ENCODE measurements at places on chromosomes 2 and 18. TPM values are rescaled to one million over a fixed set of nuclear protein-coding genes. Genes with fewer than 3 reads are reported as not detected.

C2orf68 gene
- 31.8 TPM for total RNA-seq

TMX3 gene
- 39.1 TPM for total RNA-seq

ATP8B1 gene
- total RNA-seq = 4.7 TPM

C2orf80 gene
- total RNA-seq = not detected

REEP1 gene
- total RNA-seq = 24.0 TPM

ARL5A gene
- total RNA-seq = 21.9 TPM

FSHR gene
- 0.52 TPM for total RNA-seq

CLHC1 gene
- 20.4 TPM for total RNA-seq

VWA3B gene
- total RNA-seq = not detected

TMEM17 gene
- 1.0 TPM for total RNA-seq

TGFA gene
- total RNA-seq = under 0.01 TPM

CABLES1 gene
- total RNA-seq = 4.7 TPM

ASPRV1 gene
- 1.6 TPM for total RNA-seq

INHA gene
- total RNA-seq = not detected

SP140 gene
- 0.52 TPM for total RNA-seq

OR6B2 gene
- total RNA-seq = not detected

RAB6C gene
- not detected for total RNA-seq

TGFBRAP1 gene
- total RNA-seq = 7.3 TPM
